A549 treated with GW870086 at 1 μM for 4 hours (cell line): ENCODE measurements at places on chromosomes 2 and 18. TPM values are rescaled to one million over a fixed set of nuclear protein-coding genes. Genes with fewer than 3 reads are reported as not detected.

Gene LINC00305
- not detected in 5 replicates for total RNA-seq

Gene DHRS9
- total RNA-seq, result 2.7 to 4.2 TPM (median 3.5 TPM) in 5 replicates

Gene IL18RAP
- 0.09 TPM in 1 of 5 replicates, not detected in the others for total RNA-seq

Gene NDC80
- total RNA-seq, result 9.1 to 14.5 TPM (median 14.1 TPM) in 5 replicates

Gene CYP27A1
- 0.11 to 0.32 TPM (median 0.15 TPM) in 5 replicates for total RNA-seq

Gene CRYBA2
- total RNA-seq, result not detected in 5 replicates
